Prostate gland (tissue), 2 donors: ENCODE measurements at places on chromosomes 13 and 19.

DNA sequence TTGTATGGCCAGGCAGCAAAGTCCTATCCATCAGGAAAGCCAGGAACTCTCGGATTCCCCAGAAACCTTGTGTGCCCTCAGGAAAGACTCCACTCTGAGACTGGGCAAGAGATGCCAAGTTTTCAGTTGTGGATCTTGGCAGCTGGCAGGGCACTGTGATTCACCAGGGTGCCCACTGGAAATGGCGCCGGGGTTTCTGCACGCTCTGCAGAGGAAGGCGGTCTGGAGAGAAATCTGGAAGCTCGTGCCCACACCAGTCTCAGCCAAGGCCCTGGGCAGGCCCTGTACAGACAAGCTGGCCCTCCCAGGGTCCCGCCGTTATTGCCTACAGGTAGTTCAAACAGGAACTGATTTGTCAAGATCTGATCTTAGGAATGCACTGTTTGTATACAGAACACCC, 4.9 kb downstream of the NAPA start:
- H3K27me3 ChIP-seq: no peaks in the 10 kb centered on the region
- H3K4me3 ChIP-seq: peak overlapping the region; percentile 78
- peak overlapping the region; percentile 98 for H3K27ac ChIP-seq
- no peaks in the 10 kb centered on the region for H3K36me3 ChIP-seq

- H3K27ac ChIP-seq: no peak overlapping the region
- H3K4me3 ChIP-seq: no peak overlapping the region
- H3K36me3 ChIP-seq: no peaks in the 10 kb centered on the region
Observed at GRCh38 chr13:37615276-37615675, 16.7 kb upstream of the POSTN start.

GRCh38 chr13:107192289-107192688, 624.4 kb upstream of the ARGLU1 start:
- no peak overlapping the region for H3K4me3 ChIP-seq
- no peak overlapping the region for H3K27ac ChIP-seq
- DNase-seq: no peak
- no peaks in the 10 kb centered on the region for H3K27me3 ChIP-seq
- no peaks in the 10 kb centered on the region for H3K36me3 ChIP-seq

- no peaks in the 10 kb centered on the region for H3K36me3 ChIP-seq
- peaks cover 3% of the 10 kb centered on the region for H3K27me3 ChIP-seq
- H3K27ac ChIP-seq: no peak overlapping the region
- peak; percentile 5 for DNase-seq
- no peak overlapping the region for H3K4me3 ChIP-seq
- no peaks in the 10 kb centered on the region for H3K4me1 ChIP-seq
Observed at GRCh38 chr19:3276341-3276799, 51.9 kb downstream of the CELF5 start.

DNA sequence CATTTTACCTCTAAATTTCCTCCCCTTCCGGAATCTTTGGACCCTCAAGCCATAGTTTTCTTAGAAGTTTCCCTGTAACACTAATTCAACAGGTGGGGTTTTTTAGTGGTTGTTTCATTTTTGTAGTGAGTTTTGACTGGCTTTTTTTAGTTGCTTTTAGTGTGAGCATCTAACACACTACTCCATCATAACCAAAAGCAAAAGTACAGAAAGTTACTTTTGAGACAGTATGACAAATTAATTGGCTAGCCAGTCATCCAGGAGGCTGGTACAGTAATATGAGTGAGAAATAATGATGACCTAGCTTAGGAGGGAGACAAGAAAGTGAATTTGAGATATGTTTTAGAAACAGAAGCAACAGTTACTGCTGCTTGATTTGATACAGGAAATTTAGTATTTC, 71.5 kb downstream of the DNAJC15 start:
- no peaks in the 10 kb centered on the region for H3K4me1 ChIP-seq
- no peaks in the 10 kb centered on the region for H3K27me3 ChIP-seq
- H3K36me3 ChIP-seq: no peaks in the 10 kb centered on the region
- H3K4me3 ChIP-seq: no peak overlapping the region
- H3K27ac ChIP-seq: no peak overlapping the region
- DNase-seq: no peak

DNA sequence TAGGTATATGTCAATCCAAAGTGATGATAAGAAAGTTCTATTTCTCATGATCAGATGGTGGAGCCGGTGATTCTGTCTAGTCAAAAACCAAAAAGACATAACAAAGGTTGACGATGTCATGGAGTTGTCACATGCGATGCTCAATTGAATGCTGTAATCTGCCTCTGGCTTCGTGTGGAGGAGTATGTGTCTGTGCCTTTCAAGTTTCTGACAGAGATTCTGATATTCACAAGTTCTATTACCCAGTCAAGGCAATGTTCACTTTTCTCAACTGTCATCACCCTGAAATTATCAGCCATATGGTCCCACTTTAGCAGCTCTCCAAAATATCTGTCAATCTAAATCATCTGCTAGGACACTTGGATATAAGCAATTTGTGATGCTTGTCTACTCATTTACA, 367.6 kb upstream of the PRR20A start:
- H3K4me3 ChIP-seq: no peak overlapping the region
- H3K27ac ChIP-seq: no peak overlapping the region
- H3K27me3 ChIP-seq: no peaks in the 10 kb centered on the region
- H3K36me3 ChIP-seq: no peaks in the 10 kb centered on the region

- H3K27me3 ChIP-seq: no peaks in the 10 kb centered on the region
- DNase-seq: peak; percentile 43
- H3K4me3 ChIP-seq: no peak overlapping the region
- H3K27ac ChIP-seq: peak overlapping the region; percentile 41
- no peaks in the 10 kb centered on the region for H3K36me3 ChIP-seq
Observed at GRCh38 chr13:27022571-27023311, 148.9 kb downstream of the USP12 start.
